ENCODE measurements at places on chromosomes 7 and 10. TPM values are rescaled to one million over a fixed set of nuclear protein-coding genes. Genes with fewer than 3 reads are reported as not detected.

GRCh38 chr7:117704063-117704462 lies 169.2 kb downstream of the CTTNBP2 start:
- DNase-seq, result peak; percentile 44

- no peak for DNase-seq
These were observed 303.6 kb downstream of the GPAM start for GRCh38 chr10:111879969-111880368.

GRCh38 chr10:81978238-81978637 lies 103.2 kb downstream of the NRG3 start:
- DNase-seq, result peak; percentile 10

TNRC18 gene
- 26.8 TPM for total RNA-seq

PLPP4 gene
- 10.7 TPM for total RNA-seq

TMEM236 gene
- total RNA-seq, result not detected

MGAM2 gene
- total RNA-seq, result not detected

PDE6C gene
- total RNA-seq, result not detected
